Activated CD4-positive, alpha-beta T cell treated with anti-CD3 and anti-CD28 coated beads for 48 hours (primary cell): ENCODE measurements at places on chromosomes 3 and 15.
A peak's percentile ranks its signal among the peaks of the same experiment; 100 is the strongest.

GRCh38 chr3:147462856-147463255 is 53.7 kb downstream of the ZIC1 start:
- DNase-seq, result no peak

DNA sequence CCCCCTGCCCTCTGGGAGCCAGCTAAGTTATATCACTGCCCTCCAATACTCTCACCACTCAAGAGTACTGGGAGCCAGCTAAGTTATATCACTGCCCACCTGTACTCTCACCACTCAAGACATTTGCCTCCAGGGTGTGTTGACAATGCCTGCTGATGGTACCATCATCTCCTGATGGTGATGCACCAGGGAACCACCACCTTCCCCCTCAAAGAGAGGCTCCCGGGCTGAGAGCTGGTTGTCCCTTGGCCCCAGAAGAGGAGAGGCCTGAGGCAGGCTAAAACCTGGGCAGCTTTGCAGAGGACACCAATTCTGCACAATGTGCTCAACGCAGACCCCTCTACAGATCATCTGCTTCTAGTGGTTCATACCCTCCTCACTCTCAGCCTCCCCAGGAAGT is 7.5 kb upstream of the HAPLN3 start:
- DNase-seq, result no peak

GRCh38 chr3:85979034-85979433 is 1011.9 kb downstream of the VGLL3 start:
- no peak for DNase-seq

DNA sequence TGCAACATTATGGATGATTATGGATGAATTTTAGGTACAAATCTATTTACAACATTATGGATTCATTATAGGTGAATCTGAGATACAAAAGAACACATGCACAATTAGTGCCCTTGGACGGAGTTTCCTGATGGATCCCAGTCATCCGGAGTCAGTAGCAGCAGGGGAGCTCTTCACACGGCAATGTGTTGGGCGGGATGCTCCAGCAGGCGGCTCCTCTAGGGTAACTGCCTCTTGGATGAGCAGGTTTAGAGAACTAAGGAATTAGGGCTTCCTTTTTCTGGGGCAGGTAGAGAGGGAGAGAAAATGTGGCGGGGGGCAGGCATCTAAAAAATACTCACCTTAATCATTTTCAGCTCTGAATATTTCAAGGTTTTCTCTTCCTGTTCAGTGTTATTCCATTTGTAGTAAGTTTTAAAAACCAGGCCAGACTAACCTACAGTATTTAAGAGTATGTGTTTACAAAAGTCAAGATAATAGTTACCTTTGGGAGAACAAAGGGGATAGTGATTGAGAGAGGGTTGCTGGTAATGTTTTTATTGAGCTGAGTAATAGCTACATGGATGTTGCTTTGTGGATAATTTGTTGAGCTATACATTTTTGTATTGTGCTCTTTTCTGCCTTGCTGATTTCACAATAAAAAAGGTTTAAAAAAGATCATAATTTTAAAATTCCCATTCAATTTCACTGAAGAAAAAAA is 27.4 kb upstream of the GOLM2 start:
- no peak for DNase-seq

- DNase-seq, result peak; percentile 22
These were observed 76.0 kb downstream of the ZNF609 start for GRCh38 chr15:64536244-64536836.

DNA sequence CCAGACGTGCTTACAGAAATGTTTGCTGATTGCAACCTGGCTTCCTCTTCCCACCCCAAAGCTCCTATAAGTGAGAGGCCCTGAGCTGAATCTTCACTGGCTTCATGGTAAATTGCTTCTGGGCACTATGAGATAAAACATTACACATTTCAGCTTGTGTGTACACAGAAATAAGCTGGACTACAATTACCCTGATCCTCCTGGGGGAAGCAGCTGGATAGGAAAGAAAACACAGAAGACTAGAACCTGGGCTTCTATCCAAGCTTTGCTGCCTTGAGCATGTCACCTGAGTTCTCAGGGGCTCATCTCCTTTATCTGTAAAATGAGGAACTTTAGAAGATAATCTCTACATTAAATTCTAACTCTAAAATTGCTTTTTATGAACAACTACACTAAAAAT is 40.3 kb downstream of the THBS1 start:
- DNase-seq, result no peak

- no peak for DNase-seq
These were observed 13.7 kb upstream of the TLE3 start for GRCh38 chr15:70111203-70112073.

DNA sequence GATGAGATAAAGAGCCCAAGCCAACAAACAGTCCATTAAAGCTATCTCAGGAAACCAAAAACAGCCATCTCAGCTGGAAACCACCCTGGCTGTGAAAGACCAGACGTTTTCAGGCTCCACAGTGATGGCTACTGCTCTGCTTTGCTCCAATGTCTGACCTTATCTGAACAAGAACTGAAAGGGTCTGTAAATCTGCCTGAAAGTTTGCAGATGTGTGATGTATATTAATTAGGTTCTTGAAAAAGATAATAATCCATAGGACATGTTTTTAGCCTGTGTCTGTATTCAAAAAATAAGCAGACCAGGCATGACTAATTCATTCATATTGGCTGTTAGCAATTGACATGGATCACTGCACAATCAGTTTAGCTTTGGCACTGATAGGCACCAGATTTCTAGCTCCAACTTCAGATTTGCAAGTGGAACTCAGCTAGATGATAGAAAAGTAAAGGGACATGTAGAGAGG is 611.4 kb upstream of the NAALADL2 start:
- DNase-seq, result no peak

DNA sequence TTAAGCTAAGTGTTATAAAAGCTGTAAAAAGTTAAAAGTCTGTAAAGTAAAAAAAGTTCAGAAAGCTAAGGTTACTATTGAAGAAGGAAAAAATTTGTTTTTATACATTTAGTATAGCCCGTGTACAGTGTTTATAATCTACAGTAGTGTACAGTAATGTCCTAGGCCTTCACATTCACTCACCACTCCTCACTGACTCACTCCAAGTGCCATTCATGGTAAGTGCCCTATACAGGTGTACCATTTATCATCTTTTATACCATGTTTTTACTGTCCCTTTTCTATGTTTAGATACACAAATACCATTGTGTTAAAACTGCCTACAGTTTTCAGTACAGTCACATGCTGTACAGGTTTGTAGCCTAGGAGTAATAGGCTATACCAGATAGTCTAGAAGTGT is 8.8 kb downstream of the CCDC71 start:
- no peak for DNase-seq

- no peak for DNase-seq
These were observed 2.1 kb upstream of the PPM1L start for GRCh38 chr3:160753953-160754352.

DNA sequence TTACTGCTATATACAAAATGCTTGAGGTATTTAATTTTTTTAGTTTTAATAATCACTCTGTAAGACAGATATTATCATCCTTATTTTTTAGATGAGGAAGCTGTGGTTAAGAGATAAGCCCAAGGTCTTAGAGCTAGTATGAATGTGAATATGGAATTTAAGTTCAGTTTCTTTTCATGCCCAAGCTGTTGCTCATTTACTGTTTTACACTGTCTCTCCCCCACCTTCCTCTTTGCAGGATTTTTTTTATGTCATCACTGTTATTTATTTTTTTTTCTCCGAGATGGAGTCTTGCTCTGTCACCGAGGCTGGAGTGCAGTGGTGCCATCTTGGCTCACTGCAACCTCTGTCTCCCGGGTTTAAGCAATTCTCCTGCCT is 22.5 kb downstream of the MAP2K5 start:
- no peak for DNase-seq

DNA sequence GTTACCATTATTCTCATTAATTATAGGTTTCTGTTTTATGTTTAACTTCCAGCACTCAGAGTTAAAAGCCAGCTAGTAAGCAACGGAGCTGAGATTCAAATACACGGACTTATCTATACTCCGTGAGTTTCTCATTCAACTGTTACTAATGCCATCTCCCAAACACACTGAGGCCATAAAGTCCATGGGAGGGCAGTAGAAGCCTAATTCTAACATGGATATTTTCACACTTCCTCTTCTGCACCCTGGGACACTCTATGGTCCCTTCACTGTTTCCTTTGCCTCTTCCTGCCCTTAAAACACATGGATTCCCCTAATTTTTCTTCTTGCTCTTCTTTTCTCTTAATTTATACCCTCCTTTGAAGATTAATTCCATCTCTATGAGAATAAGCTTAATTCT is 245.0 kb downstream of the KLF13 start:
- DNase-seq, result no peak

DNA sequence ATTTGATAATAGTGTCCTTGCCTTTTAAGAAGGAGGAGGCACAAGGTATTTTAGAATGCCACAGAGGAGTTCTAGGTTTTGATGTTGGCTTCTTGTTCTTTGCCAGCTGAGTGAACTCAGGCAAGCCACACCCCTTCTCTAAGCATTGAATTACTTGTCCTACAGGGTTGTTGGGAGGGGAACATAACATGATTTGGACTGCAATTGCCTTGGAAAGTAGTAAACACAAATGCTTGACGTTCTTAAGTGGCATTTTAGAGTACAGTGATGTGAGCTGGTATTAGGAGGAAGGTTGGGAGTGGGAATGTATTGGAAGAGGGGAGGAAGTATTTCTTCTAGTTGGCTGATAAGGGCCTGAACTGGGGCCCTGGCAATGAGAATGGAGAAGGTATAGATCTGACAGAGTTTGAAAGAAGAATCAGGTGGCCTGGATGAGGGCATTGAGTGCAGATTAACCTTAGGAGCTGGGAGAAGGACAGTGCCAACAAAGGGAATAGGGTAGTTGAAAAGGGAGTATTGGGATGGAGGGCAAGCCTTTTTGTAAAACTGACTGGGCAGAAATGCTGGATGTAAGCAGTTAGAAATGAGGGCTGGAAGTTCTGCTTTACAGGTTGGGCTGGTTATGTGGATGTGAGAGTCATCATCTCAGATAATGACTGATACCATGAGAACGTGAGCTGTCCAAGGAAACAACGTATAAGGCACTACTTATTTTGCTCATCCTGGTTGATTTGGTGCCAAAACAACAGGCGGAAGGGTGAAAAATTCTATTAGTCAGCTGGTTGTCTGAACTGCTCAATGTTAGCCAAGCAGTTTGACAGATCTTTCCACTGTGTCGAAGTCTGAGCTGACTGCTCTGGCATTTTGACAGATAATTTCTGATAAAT is 16.7 kb downstream of the KAT2B start:
- DNase-seq, result peak; percentile 49

DNA sequence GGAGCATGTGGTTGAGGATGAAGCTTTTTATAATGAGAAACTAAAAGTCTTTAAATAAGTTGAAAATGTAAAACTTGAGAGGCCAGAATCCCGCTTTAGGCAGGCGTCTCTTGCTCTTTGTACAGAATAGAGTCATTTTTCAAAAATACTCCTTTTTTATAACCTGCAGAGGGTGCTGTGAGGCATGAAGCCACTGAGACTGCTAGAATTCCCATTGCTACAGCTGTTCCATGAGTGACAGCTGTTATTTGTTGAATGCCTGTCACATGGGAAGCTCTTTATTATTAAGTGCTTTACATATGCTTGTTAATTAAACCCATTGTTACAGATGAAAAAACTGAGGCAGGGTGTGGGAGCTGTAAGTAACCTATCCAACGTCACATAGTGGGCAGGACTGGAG is 18.5 kb downstream of the MINAR1 start:
- no peak for DNase-seq

- no peak for DNase-seq
These were observed 10.5 kb upstream of the UCN2 start for GRCh38 chr3:48573973-48574585.

GRCh38 chr3:189212681-189213080 is 40.9 kb downstream of the TPRG1 start:
- DNase-seq, result no peak

DNA sequence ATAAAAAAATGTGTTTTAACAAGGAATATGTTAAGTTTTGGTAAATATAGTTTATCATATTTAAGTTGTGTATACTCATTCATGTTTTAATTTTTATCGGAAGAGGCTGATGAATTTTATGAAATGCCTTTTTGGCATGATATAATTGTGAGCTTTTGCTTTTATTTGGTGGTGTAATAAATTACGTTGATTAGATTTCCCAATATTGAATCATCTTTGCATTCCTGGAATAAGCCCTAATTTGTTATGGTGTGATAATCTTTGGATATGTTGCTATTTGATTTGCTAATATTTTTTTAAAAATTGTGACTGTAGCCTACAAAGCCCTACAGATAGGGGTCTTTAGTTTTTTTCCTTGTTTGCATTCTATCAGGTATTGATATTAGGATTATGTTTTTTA is 107.4 kb downstream of the IGF1R start:
- DNase-seq, result no peak

DNA sequence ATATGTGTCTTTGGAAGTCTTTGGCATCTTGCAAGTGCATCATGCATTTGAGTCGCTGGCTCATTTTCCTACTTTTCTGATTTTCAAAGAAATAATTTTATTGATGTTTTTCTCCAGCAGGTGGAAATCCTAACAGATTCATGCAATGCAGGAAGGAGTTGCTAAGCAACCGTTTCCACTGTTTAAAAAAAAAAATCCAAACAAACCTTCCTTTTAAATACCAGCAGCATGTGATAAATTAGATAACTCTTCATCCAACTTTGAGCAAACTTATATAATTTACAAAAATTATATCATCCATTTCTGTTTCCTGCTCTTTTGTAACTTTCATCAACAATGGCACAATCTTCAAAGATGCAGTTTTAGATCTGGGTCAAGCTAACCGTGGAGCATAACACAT is 364.1 kb downstream of the MFSD1 start:
- no peak for DNase-seq

DNA sequence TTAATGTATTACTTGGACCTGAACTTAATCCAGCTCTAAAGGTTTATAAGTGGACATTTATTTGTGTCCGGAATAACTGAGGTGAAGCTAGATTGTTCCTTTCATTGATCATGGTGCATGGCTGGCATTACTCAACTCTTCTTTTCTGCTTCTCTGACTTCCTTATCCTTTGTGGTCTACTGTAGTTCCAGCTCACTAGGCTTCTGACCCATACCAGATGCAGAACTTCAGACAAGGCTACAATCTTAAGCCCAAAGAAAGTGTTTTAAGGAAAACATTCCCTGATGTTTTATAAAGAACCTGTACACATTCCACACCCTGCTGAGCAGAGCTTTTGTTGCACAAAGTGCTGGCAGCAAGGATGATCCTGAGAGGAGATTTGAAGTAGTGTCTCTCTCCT is 250.8 kb upstream of the TGFBR2 start:
- no peak for DNase-seq

DNA sequence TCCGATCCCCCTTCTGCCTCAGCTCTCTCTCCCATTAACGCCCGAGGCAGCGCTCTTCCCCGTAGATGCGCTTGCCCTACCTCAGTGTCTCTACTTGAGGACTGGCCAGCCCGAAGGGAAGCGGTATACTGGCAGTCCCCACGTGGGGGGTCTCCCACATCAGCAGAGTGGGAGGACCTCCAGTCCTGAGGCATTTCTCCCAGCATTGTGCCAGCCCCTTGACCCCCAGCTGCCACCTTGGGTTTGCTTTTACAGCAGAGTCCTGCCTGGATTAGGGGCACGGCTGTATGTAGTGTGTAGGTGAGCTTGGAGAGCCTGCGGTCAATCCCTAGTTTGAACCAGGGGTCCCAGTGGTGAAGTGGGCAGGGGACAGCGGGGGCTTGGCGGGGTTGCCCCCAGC is 767 bp downstream of the SEMA3F start:
- DNase-seq, result no peak
